Effector CD8-positive, alpha-beta T cell (primary cell): ENCODE measurements at places on chromosomes 5 and 9.
A peak's percentile ranks its signal among the peaks of the same experiment; 100 is the strongest.

GRCh38 chr5:142537938-142538337 lies 148.0 kb downstream of the FGF1 start:
- no peak for DNase-seq

DNA sequence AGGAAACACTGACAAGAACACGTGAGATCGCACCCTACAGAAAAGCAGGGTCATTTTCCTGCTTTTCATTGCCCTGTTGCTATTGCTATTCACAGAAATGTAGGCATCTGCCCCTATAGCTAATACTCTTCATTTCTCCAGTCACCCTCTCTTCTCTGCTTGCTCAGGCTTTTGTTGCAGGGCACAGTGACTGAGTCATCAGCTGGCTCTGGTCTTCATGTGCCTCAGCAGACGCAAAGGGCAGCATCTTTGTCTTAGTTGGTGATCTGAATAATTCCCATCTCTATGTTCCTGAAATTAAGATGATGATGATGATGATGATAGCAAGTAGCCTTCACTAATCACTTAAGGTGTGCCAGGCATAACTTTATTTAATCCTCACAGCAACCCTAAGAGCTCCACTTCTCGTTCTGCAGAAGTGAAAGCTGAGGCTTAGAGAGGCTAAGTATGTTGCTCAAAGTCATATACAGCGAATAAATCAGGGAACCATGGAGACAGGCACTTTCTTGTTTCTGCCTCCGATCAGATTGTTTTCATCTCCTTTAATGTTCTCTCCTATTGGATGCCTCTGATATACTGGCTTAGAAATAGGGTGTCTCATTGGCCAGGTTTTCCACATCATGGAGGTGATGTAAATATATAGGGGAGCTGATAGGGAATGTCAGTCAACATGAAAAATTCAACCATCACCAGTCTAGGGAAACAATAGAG lies 133.0 kb upstream of the STK32A start:
- no peak for DNase-seq

DNA sequence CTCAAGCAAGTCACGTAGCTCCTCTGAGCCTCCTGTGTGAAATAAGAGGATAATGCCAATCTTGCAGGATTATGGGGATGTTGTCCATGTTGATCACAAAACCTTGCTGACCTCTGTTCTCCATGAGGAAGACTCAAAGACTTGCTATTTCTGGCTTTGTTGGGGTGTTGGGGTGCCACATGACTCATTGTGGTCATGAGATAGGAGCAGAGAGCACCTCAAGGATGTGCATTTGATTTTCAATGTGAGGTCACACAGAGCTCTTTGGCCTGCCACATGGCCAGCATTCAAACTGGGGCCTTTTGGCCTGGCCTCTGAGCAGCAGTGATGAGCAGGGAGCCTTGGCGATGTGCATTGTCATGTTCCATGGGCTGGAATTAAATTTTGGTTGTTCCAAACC lies 380.3 kb downstream of the GADD45G start:
- no peak for DNase-seq

GRCh38 chr5:133147815-133148567 lies 96.2 kb downstream of the HSPA4 start:
- no peak for DNase-seq

GRCh38 chr5:98095072-98095471 lies 678.4 kb upstream of the RGMB start:
- no peak for DNase-seq

- no peak for DNase-seq
Observed at GRCh38 chr9:88875400-88876120, 115.7 kb upstream of the S1PR3 start.

DNA sequence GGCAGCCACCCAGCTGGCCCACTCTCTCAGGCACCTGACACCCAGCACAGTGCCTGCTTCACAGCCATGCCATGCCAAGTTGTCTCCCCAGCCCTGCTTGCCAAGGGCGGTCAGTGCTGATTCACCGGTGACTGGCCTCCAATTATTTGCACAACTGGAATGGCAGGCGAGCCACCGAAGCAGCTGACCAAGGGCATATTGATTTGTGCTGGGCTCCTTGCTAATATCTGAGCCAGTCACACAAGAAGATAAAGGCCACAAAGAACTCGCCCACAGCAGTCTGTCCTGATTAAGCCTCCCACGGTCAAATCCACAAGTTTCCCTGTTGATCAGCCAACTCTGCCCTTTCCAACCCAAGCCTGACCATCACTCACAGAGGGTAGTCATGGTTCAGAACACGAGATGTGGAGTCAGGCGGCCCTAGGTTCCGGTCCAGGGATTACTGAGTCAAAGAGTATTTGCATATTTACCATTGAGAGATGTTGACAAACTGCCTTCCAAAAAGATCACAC lies 6.4 kb upstream of the EEIG1 start:
- DNase-seq: no peak

GRCh38 chr5:40270274-40270845 lies 409.4 kb upstream of the PTGER4 start:
- no peak for DNase-seq

DNA sequence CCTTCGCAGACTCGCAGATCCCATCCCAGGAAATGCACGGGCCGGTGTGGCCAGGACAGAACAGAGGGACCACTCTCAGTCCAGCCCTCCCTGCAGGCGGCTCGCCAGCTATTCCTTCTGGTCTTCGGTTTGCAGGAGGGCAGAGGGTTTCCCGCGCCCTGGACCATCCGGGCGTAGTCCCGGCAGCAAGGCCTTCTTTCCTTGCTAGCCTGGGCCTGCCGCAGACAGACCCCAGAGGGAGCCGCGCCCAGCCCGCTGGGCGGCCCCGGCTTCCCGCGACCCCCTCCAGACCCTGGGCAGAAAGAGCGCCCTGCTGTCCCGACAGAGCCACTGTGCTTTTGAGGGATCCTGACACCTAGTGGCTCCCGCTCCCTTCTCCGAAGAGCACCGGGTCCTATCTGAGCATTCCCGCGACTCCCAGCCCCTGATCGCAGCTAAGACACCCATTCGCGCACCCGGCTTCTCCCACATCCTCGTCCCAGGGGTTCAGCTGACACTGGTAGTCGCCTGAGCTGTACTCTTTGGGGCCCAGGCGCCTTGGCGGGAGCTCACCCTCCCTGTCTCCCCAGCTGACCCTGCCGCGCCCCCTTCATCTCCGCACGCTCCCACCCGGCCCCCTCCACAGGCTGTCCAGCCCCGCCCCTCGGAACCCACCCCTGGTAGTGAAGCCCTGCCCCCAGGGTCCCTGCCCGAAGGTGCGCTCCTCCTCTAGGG lies 1.1 kb downstream of the CFAP90 start:
- no peak for DNase-seq

DNA sequence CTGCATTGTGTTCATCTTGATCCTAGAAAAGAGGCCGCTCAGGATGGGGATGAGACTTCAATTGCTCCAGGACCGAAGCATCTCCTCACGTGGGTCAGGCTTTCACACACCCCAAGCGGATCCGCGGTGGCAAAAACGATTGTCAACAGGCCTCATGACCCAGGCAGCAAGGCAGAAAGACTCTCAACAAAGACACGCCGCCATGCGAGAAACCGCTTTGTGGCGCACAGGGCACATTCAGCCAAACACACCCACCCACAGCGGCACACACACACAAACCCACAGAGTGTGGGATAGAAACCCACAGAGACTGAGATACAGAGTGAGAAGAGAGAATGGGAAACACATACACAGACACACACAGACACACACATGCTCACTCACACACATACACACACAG lies 483.4 kb downstream of the SPATA31A7 start:
- DNase-seq: no peak

GRCh38 chr5:108801776-108802175 lies 54.1 kb downstream of the FER start:
- no peak for DNase-seq

DNA sequence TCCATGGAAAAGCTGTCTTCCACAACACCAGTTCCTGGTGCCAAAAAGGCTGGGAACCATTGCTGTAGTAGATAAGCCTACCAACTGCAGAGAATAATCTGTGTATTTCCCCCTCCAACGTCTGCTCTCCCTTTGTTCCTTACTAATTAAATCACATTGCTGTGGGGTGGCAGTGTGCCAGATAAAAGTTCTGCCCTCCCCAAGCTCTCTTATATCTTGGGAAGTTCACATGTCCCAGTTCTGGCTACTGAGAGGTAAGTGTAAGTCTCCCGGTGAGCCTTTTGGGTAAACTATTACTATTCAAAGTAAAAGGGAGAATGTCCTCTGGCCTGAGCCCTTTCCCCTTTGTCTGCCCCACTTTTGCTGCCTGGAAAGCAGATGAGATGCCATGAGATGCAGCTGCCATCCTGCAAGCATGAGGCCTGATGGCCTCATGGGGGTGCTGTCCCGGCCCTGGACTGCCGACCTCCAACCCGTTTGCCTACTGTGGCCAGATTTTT lies 14.7 kb downstream of the ENC1 start:
- DNase-seq: no peak

DNA sequence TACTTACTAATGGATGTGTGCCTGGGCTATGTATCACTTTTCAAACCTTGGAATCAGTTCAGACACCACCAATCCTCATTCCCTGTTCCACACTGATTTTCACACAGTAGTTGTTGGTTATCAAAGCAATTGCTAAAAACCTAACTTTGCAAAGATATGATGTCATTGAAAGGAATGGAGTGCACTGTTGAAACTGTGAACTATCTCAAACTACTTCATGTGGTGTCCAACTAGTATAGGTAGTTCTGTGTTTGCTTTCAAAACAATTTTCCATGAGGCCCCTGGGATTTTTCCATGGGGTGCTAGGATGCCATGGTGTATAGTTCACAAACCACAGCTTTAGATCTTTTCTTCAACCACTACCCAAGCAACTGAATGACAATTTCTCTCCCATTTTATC lies 17.8 kb downstream of the INIP start:
- no peak for DNase-seq

GRCh38 chr9:129109537-129109903 lies 1.1 kb downstream of the CRAT start:
- DNase-seq: peak; percentile 4

GRCh38 chr5:131505237-131505908 lies 129.7 kb downstream of the RAPGEF6 start:
- no peak for DNase-seq

- DNase-seq: no peak
Observed at GRCh38 chr5:32628049-32628844, 42.9 kb downstream of the SUB1 start.

- no peak for DNase-seq
Observed at GRCh38 chr9:13841746-13842462, 472.0 kb downstream of the NFIB start.

GRCh38 chr5:144433893-144434292 lies 263.2 kb downstream of the KCTD16 start:
- DNase-seq: no peak

DNA sequence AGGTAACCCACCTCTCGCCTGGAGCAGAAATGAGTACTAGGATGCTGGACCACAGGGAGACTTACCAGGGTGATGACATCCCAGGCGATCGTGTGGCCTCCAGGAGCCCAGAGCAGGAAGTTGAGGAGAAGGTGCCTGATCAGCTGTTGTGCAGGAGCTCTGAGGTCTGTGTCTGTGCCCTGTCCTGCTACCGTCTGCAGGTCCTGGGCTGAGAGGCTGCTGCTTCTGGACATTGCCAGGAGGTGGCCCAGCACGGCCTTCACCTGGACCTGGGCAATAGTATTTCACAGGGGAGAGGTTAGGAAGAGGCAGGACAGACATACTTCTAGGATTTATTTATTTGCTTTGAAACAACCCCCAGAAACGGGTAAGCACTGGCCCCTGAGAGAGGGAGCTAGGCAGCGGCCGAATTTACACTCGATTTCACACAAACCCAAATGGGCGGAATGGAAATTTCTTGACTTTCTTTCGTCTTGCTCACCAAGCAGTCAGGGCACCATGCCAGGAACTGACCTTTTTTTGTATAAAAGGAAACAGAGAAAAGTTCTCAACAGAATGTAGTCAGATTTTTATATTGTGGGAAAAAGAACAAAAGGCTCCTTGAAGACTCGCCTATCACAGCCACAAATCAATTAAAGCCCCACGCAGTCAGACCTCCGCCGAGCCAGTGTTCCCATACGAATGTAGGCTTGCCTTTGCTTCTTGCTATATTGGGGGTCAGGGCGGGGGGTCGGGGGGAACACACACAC lies 210.3 kb downstream of the FANCC start:
- DNase-seq: no peak

DNA sequence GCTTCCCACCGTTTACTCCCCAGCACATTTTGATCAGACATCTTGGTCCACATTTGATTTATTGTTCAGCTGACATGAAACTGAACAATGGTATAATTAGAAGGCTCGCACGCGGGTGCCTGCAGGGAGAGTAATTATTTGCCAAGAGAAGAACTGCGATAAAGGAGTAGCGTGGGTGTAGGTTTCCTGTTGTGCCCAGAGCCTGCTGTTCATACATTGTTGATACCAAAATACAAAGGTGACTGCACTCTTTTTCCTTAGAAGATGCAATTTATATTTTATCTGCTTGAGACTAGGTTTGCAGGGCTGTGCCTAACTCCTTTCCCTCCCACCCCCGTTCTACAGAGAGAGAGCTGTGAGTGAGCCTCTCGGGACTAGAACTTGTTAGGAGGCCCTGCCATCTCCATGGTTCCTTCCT lies 241.8 kb upstream of the MSX2 start:
- no peak for DNase-seq

DNA sequence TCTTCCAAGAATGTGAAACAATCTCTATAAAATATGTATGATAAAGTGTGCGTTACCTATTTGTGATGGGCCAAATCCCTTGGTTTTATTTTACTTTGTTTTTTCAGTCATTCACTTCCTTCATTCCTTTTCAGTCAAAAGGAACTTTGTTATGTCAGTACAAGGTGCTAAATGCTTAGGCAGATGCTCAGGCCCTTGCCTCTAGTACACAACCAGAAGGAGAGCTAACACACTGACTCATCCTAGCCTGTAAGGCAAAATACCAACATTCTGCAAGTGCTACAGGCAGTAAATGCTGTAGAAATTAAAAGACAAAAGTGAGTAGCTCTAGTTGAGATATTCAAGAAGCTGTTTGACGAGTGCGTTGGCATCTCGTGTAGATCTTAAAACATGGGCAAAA lies 49.4 kb downstream of the TRPM6 start:
- DNase-seq: no peak

GRCh38 chr5:122142480-122143164 lies 13.3 kb downstream of the ZNF474 start:
- DNase-seq: no peak

DNA sequence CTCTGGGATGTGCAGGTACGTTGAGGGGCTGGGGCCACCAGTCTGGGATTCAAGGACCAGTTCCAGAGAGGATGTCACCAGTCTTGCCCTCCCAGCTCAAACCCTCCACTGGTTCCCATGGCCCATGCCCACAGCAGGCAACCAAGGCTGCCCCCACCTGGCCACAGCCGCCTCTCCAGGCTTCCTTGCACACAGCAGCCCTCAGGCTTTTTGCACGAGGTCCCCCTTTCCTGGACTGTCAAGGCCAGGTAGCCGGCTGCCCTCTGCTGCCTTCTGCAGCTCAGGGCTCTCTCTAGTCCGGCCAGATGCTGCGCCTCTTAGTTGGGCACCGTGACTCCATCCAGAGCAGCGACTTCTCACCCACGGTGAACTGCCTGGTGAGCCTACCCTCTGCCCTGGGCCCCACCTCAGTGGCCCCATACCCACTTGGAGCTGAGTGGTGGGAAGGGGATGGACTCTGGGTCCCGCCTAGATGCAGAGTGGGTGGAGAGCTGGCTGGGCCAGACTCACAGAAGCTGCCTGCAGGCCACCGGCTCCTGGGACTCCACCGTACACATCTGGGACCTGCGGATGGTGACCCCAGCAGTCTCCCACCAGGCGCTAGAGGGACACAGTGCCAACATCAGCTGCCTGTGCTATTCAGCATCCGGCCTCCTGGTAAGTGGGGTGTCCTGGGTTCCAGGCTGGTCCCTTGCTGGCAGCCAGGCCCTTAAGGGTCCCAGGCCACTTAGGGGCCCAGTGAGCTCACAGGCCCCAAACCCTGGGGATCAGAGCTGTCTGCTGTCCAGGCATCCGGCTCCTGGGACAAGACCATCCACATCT lies 2.9 kb downstream of the WDR38 start:
- DNase-seq: no peak
